ENCODE measurements at places on chromosomes 3 and 15.

DNA sequence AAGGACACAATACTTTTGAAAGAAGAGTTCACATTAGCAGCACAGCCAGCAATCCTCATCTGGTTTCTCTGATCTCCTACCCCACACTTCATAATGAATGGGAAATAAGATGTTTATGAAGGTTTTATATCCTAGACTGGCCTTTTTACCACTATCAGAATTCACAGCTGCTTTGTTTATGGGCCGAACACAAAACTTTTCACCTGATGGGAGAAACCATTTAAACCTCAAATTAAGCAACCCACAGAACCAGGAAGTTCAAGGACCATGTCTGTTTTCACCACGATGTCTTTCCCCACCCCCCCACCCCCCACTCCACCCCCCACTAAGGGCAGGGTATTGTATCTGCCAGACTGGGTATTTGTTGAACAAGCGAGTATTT lies 11.3 kb upstream of the SETD5 start:
- no peak for DNase-seq

- no peak for DNase-seq
These were observed 7.3 kb downstream of the BOC start for GRCh38 chr3:113218681-113219045.

DNA sequence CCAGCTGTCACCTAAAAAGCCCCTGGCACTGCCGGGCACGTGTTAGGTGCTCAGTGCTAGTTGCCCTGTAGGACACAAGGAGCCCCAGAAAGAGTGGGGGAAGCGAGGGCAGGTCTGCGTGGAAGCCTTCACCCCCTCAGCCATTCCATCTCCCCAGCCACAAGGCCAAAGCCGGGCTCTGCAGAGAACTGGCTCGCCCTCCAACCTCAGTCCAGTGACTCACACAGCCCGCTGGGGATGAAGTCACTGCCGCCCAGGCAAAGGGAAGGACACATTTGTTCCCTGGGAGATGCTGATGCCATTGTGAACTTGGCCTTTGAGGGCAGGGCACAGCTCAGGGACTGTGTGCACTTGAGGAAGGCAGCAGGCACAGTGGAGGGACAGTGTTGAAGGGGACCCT lies 48.1 kb downstream of the IQSEC1 start:
- no peak for DNase-seq

GRCh38 chr3:66023229-66023628 lies 15.5 kb downstream of the MAGI1 start:
- DNase-seq: no peak

GRCh38 chr3:99976584-99976983 lies 137.7 kb downstream of the FILIP1L start:
- no peak for DNase-seq

GRCh38 chr3:194178669-194179068 lies 42.7 kb downstream of the HES1 start:
- no peak for DNase-seq

- DNase-seq: no peak
These were observed 56.8 kb downstream of the CMSS1 start for GRCh38 chr3:99874237-99875002.

DNA sequence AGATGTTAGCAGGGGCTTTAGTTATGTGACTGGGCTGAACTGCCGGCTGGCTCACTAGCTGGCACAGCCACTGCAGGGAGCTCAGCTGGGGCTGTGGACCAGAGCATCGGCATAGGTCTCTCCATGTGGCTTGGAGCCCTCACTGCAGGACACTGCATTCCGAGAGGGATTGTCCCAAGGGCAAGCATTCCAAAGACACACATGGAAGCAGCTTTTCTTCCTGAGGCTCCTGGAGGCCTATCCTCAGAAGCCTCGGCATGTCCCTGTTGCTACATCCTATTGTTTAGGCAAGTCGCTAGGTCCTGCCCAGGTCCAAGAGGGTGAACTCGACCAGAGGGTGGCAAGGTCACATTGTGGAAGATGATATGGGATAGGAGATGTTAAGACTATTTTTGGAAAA lies 209.8 kb downstream of the PLCL2 start:
- DNase-seq: no peak

GRCh38 chr15:38624244-38625205 lies 59.9 kb upstream of the RASGRP1 start:
- no peak for DNase-seq

GRCh38 chr3:40240921-40241320 lies 68.6 kb upstream of the EIF1B start:
- no peak for DNase-seq

- no peak for DNase-seq
These were observed 830.9 kb upstream of the CFAP20DC start for GRCh38 chr3:59880717-59881116.

DNA sequence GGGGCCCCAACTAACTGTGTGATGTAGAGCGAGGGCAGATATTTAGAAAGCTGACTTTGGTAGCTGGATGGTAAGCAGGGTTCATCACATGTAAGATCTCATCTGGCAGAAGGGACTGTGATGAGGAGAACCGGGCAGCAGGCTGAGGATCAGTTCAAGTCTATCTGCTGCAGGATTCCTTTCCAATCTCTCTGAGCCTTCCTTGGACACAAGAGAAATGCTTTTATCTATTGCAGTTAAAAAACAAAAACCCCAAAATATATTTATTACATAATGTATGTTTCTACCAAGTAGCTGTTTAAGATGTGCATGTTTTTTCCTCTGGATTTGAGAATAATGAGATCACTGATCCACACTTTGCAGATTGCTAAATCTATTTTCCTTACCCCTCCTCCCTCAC lies 411.5 kb downstream of the RAP2B start:
- DNase-seq: no peak

DNA sequence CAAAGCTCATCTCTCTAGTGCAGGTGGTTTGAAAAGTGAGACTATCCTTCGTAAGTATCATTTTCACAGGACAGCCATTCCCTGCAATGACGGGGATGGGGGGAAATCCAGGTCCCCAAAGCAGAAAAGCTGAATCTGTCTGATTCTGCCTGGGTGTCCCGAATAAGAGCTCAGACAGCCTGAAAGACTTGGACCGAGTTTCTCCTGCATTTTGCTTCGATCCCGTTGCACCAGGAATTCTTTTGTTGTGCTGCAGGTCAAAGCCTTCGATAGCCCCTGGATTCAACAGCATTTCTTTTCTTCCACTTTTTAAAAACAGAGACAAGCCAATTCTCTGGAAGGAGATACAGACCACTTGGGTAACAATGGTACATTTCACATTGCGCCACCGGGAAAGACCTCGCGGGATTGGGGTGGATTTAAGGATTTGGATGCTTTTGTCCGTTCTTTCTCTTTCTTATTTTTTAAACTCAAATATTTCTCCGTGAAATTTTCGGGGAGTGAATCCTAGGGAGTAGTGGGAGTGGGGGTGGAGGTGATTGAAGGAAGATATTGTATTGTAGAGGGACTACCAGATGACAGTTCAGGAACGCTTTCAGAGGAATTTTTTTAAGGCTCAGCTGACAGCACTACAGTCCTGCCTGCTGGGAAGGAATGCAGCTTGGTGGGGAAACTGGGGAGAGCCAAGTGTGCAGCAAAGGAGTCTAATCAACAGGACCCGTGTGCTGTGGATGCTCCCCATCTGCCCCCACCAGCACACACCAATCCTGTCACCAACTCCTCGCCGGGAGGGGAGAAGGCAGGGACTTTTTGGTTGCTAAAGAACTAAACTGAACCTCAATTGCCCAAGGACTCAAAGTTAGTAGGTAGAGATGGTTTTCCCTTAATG lies 2.6 kb downstream of the SLITRK3 start:
- DNase-seq: no peak

DNA sequence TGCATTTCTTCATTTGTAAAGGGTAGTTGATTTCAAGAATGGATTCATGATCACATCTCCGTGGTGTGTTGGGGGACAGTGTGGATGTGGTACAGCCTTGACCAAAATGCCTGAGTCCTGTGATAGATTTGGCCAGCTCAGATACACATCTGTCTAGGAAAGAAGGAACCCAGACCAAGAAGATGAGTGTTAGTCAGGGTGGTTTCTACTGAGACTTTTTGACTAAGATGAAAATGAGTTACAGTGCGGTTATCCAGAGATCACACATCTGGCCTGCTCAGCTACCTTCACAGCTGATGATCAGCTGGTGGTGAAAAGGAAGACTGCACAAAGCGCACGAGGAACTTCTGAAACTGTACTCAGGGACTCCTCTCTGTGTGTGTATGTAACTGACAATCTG lies 68.0 kb downstream of the FNDC3B start:
- DNase-seq: peak; percentile 14

- no peak for DNase-seq
These were observed 1.9 kb downstream of the AEN start for GRCh38 chr15:88623061-88623460.

GRCh38 chr3:43389388-43390254 lies 103.3 kb downstream of the SNRK start:
- peak; percentile 89 for DNase-seq

DNA sequence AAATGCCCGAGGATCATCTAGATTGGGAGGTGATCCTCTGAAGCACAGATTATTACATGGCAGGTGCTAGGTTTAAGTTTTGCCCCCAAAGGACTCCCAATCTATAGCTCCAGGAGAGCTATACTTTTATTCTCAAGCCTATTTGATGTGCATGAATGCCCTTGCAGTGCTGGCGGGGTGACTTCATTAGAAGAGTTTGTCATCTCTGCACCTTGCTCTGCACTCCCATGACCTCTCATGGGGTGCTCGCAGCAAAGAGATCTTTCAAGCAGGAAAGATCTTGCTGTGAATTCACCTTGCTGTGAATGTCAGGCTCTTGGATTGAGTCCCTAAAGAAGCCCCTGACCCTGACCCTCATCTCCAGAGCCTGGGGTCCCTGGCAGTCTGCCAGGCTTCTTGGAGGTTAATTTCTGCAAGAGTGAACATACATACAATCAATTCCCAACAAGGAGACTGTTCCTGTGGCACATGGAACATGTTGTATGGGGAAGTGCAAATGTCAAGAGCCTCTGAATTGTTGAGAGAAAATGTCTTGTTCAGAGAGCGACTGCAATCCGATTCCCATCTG lies 45.9 kb downstream of the FAM43A start:
- no peak for DNase-seq

- no peak for DNase-seq
These were observed 352.4 kb downstream of the ROBO1 start for GRCh38 chr3:79415356-79415755.

GRCh38 chr3:101861212-101861788 lies 12.0 kb downstream of the NFKBIZ start:
- DNase-seq: no peak

DNA sequence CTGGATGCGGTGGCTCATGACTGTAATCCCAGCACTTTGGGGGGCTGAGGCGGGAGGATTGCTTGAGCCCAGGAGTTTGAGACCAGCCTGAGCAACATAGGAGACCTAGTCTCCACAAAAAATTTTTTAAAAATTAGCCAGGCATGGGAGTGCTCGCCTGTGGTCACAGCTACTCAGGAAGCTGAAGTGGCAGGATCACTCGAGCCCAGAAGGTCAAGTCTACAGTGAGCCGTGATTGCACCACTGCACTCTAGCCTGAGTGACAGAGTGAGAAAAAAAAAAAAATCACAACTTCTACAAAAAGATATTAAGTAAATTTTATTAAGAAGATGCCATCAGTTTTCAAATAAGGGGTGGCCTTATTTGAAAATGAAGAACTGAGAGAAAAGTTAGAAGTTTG lies 11.9 kb upstream of the PLA2G4D start:
- no peak for DNase-seq

- DNase-seq: no peak
These were observed 90.7 kb upstream of the ICE2 start for GRCh38 chr15:60569596-60569995.

GRCh38 chr15:47184003-47184907 lies 533.0 kb upstream of the SEMA6D start:
- DNase-seq: no peak

- no peak for DNase-seq
These were observed 72.8 kb downstream of the VGLL4 start for GRCh38 chr3:11570789-11571495.

GRCh38 chr3:159922861-159923312 lies 65.7 kb upstream of the IL12A start:
- no peak for DNase-seq

DNA sequence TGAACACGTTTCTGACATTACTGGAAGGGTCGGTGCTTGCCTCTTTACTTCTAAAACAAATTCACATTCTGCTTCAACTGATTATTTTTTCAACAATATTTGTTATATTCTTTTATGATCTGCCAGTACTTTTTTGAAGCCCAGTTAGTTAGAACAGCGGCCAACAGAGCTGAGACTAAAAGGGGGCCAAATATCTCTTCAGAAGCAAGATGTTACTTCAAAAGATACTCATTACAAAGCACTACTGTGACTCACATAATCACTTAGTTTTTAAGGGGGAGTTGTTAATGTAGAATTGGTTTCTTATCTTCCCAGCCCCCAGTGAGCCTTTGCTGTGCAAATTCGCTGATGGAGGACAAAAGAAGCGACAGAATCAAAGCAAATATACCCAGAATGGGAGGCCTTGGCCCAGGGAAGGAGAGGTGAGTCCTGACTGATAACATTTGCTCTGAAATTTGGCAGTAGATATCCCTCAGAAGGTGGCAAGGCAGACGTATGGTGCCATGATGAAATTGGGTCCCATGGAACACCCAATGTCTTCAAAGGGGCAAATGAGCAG lies 587.8 kb downstream of the RBMS3 start:
- no peak for DNase-seq

DNA sequence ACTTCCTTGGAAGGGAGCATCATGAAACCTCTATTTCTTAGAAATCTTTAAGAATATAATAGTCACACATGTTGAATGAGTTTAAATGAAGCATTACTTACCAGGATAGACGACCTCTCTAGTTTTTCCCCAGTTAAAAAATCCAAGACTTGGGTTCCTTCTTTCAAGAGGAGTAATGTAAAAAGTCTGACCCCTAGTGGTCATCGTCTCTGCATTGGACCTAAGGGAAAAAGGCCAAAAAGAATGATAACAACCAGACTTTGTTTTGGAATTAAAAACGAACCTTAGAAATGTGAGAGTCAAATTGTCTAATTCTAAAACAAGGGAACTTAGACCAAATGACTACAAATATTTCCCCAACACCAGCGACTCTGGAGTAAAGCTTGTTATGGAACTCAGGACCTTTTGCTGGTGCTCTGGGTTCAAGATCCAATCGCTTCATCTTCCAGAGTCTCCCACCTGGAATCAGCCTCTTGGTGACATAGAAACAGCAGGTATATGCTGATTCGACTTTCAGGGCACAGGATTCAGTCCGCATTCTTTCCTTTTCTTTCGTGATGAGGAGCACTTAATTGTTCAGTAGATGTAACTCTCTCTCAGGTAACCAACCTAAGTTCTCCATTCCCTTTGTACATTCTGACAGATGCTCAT lies 214.8 kb upstream of the TPRG1 start:
- DNase-seq: no peak
